ENCODE measurements at places on chromosomes 4 and X.

DNA sequence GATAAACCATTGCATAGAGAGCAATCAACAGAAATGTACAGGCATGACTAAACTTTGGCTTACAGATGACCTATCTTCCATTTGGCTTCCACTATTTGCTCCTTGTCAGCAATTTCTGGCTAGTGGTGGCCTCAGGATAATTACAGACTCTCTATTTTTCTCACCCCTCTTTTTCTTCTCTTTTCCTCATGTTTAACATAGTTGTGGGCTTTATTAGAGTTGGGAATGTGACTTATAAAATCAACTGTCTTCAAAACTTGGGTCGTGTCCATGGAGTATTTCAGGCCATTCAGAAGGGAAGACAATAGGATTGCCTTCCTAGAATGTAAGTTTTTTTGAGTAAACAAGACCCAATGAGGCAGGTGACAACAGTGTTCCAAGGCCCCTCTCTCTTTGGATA is 236.2 kb downstream of the FRAS1 start:
- DNase-seq: no peak

DNA sequence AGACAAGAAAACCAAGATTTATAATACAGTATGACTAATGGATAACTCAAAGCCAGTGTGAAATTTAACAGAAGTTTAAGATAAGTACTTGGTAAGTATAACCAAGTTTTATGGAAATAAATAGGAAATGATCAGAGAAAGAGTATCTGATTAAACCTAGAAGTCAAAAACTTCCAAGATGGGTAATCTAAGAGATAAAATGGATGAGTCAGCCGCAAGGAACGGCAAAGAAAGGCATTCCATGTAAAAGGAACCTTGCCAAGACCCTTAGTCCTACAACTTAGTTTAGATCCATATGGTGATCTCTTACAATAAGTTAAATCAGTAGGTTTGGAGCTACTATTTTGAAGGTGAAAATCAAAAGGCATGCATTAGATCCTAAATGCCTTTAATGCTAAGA is 34.8 kb downstream of the LIN54 start:
- DNase-seq: no peak

DNA sequence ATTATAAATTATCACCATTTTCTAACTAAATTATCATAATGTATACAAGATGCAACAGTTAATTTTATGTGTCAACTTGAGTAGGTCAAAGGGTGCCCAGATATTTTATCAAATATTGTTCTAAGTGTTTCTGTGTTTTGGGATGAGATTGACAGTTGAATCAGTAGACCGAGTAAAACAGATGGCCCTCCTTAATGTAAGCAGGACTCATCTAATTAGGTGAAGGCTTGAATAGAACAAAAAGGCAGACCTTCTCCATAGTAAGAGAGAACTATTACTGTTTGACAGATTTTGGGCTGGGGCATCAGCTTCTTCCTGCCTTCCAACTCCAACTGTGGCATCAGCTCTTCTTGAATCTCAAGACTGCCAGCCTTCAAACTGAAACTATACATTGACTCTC is 185.8 kb downstream of the TRAM1L1 start:
- no peak for DNase-seq

DNA sequence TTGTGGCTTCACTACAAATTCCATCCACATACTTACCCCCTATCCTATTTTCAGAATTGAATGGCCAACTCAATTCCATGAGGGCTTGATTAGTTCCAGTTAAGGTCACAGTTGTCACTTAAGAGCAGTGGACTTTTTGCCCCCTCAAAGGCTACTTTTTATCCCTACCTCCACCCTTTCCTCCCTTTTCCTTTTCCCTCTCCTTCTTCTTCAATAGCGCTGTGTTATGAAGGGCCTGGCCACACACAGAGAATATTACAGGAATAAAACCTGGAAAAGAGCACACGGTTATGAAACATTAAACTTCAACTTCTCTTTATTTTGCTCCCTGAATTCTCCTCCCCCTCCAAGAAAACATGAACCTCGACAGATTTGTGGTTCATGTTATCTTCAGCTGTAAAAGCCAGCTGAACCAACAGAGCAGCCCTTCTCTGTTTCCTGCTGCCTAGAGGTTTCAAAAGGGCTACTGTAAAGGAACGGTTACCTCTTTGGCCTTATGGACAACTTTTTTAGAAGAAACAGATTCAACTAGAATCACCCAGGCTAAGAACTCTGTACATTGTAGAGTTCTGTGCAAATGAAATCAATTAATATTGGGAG is 87.0 kb upstream of the RPL34 start:
- peak; percentile 44 for DNase-seq

- DNase-seq: peak; percentile 41
Observed at GRCh38 chr4:183517781-183518180, 12.9 kb downstream of the ING2 start.

GRCh38 chr4:123351713-123352112 is 44.9 kb upstream of the SPRY1 start:
- DNase-seq: no peak

DNA sequence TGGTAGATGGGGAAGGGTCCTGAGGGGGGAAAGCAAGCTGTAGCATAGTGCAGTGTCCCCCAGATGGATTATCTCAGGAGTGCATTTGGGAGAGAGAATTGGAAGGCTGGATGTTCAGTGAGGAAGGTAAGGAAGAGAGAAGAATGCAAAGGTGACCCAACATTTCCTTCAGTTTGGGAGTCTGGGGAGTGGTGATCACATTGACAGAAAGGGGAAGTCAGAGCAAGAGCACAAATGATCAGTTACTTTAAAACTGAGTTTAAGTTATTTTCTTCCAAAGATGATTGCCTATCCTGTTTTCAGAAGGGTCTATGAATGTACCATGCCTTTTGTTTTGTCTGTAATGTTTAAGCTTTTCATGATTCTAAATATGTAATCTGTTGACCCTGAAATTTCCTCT is 47.6 kb downstream of the ARHGAP10 start:
- DNase-seq: no peak

GRCh38 chr4:7387925-7388324 is 46.8 kb downstream of the PSAPL1 start:
- DNase-seq: no peak

DNA sequence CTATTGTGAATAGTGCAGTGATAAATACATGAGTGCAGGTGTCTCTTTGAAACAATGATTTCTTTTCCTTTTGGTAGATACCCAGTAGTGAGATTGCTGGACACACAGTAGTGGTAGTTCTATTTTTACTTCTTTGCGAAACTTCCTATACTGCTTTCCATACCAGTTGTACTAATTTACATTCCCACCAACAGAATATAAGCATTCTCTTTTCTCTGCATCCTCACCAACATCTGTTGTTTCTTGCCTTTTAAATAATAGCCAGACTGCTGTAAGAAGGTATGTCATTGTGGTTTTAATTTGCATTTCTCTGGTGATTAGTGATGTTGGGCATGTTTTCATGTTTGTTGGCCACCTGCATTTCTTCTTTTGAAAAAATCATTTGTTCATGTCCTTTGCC is 105.9 kb downstream of the COL4A6 start:
- DNase-seq: no peak

GRCh38 chrX:138191998-138192397 is 519.5 kb downstream of the FGF13 start:
- peak; percentile 74 for DNase-seq

- no peak for DNase-seq
Observed at GRCh38 chr4:139943277-139943676, 210.7 kb downstream of the MAML3 start.

DNA sequence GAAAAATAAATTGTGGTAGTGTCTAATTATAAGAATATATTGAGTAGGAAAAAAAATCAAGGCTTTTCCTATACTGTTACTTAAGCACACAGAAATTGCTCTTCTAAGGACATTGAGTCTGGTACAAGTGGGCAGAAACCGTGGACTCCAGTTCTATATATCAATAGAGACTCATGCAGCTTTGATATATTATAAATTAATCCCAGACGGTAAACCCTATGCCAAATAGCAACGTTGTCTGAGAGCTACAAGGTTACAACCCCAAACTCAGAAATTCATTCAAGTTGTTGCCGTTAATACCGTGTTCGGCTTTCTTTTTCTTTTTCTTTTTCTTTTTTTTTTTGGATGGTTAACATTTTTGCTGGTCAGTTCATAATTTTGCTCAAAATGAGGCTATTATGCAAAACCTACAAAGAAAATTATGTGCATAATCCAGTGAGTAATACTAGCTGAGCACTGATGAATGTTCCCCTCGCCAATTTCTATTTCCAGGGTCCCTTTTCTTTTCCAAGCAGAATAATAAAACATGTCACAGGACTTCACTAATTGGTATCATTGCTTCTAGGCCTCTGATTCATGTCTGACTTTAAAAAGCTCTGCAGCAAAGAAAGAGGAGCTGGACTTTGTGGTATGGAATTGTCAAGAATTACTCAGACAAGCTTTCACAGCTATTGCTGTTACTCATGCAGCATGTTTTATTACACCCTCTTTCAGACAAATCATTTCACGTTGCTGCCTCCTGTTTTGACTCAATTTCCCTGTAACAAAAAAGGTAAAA is 737.7 kb downstream of the NLGN4X start:
- DNase-seq: no peak

DNA sequence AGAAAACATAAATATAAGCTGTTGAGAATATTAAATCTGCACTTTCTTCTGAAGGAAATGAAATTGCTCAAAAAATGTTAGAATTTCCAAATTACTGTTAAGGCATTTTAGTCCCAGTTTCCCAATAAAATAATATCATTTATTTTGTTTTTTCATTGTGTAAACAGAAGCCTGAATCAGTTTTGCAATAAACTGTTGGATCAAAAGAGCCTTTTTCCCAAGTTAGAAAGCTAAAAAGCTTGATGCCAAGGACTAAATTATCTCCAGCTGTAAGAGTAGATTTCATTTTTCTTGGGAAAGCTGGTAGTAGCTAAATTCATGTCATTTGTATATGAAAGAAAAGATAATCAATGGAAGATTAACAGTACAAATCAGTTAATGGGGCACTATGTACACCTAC is 95.8 kb downstream of the RNF150 start:
- DNase-seq: no peak

- peak; percentile 93 for DNase-seq
Observed at GRCh38 chr4:88341227-88342192, 37.1 kb upstream of the HERC6 start.

GRCh38 chr4:76087007-76087769 is 12.7 kb downstream of the ART3 start:
- DNase-seq: peak; percentile 83

DNA sequence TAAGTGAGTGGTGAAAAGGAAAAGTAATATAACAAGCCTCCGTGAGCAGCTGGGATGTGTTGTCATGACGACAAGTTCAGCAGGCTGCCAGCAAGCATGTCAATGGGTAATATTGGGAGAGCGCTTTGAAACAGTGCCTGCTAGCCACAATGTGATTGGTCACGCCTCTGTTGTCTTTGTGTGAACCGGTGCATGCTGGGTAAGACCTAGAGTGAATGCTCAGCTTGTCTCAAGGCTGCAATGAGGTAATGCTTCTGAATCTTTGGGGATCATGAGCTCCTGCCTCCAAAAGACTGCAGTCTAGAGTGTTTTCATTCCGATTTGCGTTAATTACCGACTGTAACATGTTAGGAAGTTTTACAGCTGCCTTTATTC is 54.9 kb downstream of the STOX2 start:
- DNase-seq: peak; percentile 88

DNA sequence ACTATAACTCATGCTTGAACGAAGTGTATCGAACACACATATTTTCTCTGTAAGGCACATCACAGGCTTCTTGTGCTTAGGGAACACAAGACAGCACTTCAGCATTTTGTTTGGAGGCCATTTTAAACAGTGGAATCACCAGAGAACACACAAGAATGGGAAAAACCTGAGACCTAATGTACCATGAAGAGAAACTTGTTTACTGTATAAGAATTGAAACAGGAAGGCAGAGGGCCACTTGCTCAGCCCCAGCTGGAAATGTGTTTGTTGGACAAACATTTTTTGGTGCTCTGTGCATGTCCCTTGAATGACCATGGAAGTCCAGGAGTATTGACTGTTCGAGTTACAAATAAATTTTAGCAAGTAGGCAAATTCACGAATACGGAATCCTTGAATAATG is 47.5 kb downstream of the RAPGEF2 start:
- DNase-seq: peak; percentile 13

- peak; percentile 79 for DNase-seq
Observed at GRCh38 chr4:136864604-136865185, 667.6 kb downstream of the PCDH18 start.

DNA sequence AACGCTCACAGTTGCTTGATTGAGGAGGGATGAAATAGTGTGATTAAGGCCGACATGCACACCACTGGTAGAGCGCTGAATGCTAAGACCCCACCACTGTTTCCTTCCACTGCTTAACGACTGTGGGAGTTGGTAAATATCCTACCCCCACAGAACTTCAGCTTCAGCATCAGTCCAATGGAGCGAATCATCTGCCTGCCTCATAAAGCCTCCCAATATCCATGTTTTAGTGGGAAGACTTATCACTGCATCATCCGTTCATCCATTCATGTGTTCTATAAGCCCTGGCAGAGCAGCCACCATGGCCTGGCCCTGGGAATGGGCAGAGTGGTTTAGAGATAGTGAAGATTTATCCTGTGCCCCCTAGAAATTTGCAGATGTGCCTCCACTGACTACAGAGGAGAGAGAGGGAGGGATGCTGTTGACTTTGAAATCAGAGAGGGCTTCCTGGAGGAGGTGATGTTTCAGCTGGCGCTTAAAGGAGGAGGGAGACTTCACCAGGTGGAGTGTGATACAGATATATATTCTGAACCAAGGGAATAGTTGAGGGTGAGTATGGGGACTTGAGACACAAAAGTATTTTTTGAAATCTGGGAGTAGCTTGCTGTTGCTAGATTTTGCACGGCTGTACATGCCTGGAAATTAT is 71.9 kb upstream of the STX18 start:
- no peak for DNase-seq

GRCh38 chrX:3690140-3690539 is 23.3 kb downstream of the PRKX start:
- no peak for DNase-seq

DNA sequence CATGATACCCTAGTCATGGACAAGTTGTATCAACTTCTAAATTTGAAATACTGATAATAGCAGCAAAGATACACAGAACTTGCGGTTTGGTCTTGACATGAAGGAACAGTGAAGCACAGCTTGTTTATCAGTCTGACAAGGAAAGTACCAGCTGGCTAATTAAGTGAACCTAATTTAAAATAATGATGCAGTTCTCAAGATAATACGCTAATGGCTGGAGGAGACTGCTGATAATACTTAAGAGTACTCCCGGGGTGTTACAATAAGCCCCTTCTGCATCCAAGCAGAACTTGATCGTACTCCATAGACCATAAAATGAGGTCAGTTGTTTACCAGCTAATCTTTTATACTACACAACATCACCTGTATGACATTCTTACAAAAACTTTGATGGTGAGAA is 697.5 kb downstream of the FSTL5 start:
- DNase-seq: no peak
